Mucosa of gallbladder (tissue), 1 donor: ENCODE measurements at places on chromosomes 4 and X. TPM values are rescaled to one million over a fixed set of nuclear protein-coding genes. Genes with fewer than 3 reads are reported as not detected.
A peak's percentile ranks its signal among the peaks of the same experiment; 100 is the strongest.

DNA sequence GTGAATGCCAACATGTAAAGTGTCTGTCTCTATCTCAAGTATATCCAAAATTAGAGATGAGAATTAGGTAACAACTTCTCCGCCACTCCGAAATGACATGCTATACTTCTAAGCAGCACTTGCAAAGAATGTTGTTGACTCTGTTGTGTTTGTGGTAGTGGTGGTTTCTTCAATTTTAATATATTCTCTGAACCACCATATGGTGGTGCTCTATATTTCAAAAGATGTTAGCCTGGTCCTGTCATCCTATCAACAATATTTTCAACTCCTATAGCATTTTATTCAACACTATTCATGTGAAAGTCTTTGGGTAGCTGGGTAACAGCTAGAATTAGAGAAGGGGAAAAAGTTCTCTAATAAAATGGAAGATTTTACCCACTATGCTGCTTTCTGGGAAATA, 1622.8 kb upstream of the IGFBP7 start:
- DNase-seq, result no peak

DNA sequence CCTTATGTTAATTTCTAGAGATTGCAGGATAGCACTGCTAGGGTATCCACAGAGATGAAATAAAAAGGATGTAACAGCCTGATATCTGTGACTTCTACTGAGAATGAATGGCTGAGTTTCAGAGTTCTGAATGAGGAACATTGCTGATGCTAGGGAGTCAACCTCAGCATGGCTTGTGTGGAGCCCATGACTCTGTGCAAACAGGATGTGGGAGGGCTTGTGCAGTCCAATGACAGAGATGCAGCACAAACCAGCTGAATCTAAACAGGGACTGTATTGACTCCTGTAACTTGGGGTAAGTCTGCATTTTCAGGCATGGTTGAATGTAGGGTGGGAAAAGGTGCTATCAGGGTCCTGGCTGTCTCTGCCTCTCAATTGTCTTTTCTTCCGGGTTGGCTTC, 5.3 kb upstream of the RASL11B start:
- DNase-seq, result no peak

- no peak for DNase-seq
Observed at GRCh38 chr4:675980-676870, 1.9 kb downstream of the MYL5 start.

- DNase-seq, result no peak
Observed at GRCh38 chr4:67446811-67447210, 98.5 kb downstream of the CENPC start.

- DNase-seq, result peak; percentile 55
Observed at GRCh38 chr4:2413821-2414610, 4.4 kb downstream of the ZFYVE28 start.

- DNase-seq, result peak; percentile 53
Observed at GRCh38 chr4:40856840-40857362, 107.1 kb downstream of the NSUN7 start.

GRCh38 chrX:111167334-111167733, 71.3 kb downstream of the PAK3 start:
- DNase-seq, result no peak

DNA sequence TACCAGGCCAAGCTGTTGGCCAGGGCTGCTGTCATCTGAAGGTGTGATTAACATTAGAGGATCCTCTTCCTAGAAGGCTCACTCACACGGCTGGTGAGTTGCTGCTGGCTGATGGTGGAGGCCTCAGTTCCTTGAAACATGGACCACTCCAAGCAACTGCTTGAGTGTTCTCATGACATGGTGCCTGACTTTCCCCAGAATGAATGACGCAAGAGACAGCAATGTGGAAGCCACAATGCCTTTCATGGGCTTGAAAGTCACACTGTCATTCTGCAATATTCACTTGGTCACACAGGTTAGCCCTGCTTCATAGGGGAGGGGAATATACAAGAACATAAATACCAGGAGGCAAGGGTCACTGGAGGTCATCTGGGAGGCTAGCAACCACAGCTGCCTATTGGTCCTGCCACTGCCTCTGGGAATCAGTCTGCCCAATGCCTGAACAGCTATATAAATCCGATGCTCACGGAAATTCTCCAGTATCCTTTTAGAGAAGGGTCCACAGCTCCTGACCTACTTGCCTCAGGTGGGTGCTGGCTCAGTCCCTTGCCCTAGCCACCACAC, 97.1 kb upstream of the MAML3 start:
- no peak for DNase-seq

DNA sequence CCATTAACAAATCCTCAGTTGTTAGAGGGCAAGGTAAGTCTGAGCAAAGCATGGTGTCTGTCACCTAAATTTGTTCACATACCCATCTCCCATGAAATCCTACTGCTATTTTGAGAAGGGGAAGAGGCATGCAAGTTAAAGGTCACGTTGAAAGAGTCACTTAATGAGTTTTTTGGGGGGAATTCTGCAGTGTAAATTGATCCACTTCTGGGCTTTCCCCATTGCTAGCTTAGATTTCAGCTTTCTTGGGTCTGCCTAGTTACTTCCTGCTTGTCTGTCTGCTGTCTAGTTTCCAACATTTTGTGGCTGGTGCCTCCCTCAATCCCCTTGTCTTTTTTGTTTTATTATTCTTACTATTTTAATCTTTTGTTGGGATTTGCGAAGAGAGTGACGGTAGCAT, 32.0 kb downstream of the CEP135 start:
- no peak for DNase-seq

DNA sequence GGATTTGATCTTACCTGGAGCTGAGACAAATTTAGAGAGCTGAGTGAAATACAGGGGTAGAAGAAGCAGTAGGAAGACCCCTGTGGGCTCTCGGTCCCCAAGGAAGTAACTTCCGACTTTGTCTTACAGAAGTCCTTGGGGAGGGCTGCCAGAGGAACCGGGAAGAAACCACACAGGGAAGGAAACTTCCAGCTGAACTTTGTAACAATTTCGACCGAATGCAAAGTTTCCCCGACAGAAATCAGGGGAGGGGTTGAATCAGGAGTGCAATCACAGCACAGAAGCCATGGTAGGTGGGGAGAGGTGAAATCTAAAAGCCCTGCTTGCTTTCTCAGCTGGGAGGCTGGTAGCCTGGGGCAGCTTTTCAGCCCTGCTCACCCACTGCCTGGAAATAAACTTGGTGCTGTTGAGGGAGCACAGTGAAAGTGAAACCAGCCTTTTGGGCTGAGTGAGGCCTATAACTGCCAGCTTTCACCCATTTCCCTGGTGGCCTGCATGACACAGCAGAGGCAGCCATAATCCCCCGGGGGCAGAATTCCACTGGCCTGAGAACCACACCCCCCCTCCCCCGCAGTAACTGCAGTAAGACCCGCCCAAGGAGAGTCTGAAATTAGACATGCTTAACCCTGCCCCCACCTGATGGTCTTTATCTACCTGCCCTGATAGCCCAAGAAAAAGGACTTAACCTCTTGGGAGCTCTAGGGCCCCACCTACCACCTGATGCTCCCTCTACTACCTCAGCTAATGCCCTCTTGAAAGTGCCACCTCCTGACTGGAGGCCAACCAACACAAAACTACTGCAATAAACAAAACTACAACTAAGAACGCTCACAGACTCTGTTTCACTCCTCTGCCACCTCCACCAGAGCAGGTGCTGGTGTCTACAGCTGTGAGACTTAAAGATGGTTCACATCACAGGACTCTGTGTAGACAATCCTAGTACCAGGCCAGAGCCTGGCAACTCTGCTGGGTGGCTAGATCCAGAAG, 248.2 kb downstream of the PARM1 start:
- no peak for DNase-seq

DNA sequence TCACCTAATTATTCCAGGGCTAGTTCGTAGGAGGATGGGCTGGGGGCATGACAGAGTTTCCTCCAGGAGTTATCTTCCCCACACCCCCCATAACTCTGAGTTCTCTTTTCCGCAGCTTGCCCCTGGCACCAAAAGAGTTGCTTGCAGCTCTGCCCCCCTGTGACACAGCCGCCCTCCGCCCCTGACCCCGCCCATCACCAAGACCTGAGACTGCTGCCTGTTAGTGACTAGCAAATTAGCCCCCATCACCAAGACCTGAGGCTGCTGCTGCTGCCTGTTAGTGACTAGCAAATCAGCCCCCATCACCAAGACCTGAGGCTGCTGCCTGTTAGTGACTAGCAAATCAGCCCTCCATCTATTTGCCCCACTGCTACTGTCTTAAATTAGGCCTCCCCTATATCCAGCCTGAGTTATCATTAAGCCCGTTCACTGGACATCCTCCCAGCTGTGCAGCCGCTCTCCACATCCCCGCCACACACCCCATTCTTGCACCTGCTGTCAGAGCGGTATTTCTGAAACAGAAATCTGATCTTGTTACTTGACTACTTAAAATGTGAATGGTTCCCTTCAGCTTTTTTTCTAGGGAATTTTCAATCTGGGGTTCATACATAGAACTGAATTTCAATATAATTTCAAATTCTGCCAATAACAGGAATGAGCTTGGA, 1.5 kb upstream of the PAPSS1 start:
- DNase-seq, result no peak

- no peak for DNase-seq
Observed at GRCh38 chrX:15321447-15321846, 6.0 kb upstream of the ASB11 start.

- DNase-seq, result no peak
Observed at GRCh38 chrX:114332766-114333165, 251.1 kb upstream of the HTR2C start.

GRCh38 chr4:47413521-47413920, 50.0 kb downstream of the COMMD8 start:
- no peak for DNase-seq

DNA sequence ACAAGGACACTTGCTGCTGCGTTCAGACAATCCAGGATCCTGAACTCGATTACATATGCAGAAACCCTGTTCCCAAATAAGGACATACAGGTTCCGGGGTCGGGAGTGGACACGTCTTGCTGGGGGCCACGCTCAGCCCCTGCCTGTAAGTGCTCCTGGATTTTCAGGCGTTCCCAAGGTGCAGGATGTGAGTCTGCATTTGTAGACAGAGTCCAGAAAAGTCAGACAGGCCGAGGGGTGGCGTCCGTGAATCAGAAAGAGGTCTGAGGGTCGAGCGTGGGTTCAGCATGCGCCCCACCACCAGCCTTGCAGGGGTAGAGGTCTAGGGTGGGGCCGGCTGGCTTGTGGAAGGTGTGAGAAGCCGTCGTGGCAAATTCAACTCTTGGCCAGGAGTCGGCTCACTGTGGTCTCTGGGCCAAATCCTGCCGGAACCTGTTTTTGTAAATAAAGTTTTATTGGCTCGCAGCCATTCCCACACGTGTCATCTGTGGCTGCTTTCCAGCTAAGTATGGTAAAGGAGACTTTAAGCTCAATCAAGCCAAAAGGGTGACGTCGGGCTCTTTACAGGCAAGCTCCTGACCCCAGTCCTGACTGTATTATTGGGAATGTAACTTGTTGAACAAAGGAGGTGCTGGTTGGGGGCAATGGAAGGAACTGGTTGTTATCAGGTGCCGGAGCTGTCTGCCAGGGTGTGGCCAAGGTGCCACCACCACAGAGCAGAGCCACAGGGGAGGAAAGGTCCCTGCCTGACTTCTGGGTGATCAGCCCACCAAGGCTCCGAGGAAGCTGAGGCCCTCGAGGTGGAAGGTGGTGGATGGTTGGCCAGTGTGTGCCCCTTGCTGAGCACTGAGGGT, 7.4 kb downstream of the DOK7 start:
- no peak for DNase-seq

GRCh38 chrX:65136424-65136823, 160.2 kb upstream of the ZC4H2 start:
- no peak for DNase-seq

- DNase-seq, result no peak
Observed at GRCh38 chrX:29071525-29072320, 484.5 kb downstream of the IL1RAPL1 start.

- DNase-seq, result no peak
Observed at GRCh38 chr4:122458625-122459024, 2.1 kb upstream of the IL2 start.

- DNase-seq, result peak; percentile 19
Observed at GRCh38 chr4:53818104-53818503, 226.8 kb upstream of the LNX1 start.

DNA sequence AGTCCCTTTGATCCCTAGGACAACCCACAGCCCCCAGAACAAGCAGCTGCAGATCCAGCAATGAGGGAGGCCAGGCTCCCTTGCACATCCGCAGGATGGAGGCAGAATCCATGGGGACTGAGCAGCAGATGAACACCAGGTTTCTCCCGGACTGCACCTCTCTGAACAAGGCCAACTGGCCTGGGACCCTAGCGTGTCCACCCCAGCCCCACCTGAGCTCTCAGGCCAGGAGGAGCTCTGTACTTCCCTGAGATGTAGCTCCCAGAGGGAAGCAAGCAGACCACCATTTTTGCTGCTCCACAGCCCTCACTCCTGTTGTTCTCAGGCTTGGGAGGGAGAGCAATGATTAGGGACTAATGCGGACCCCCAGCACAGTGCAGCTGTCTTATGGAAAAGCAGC, 1195.8 kb downstream of the PCDH18 start:
- DNase-seq, result no peak

- DNase-seq, result no peak
Observed at GRCh38 chr4:42172128-42172790, 19.8 kb upstream of the BEND4 start.

- no peak for DNase-seq
Observed at GRCh38 chr4:168241953-168242352, 76.6 kb downstream of the DDX60 start.

CT55 gene
- total RNA-seq, result not detected

GABRQ gene
- 0.03 TPM for total RNA-seq

FGG gene
- total RNA-seq, result 15.0 TPM

EDNRA gene
- 9.7 TPM for total RNA-seq

SPOCK3 gene
- 2.3 TPM for total RNA-seq

PPBP gene
- 0.60 TPM for total RNA-seq

THAP9 gene
- 2.8 TPM for total RNA-seq

FAM9C gene
- not detected for total RNA-seq

TCP11X2 gene
- total RNA-seq, result 0.17 TPM

NALF2 gene
- total RNA-seq, result 1.8 TPM

CCKAR gene
- total RNA-seq, result 68.5 TPM
